Ureter (tissue), 1 donor: ENCODE measurements at places on chromosomes 2 and 18.

DNA sequence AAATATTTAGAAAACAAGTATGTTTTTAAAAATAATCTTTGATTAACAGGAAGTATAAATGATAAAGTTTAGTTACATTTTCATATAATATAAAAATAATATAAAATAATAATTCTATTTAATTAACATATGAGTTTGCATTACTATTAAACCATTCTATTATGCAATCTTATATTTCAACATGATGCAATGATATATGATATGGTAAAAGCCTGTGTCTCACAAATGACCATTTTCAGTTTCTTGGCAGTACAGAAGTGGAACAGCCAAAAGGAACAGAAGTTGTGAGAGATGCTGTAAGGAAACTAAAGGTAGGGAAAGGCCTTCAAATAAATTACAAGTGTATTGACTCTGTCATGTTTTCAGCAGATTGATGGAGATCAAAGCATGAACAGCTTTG is 230.8 kb downstream of the GULP1 start:
- no peak for DNase-seq

DNA sequence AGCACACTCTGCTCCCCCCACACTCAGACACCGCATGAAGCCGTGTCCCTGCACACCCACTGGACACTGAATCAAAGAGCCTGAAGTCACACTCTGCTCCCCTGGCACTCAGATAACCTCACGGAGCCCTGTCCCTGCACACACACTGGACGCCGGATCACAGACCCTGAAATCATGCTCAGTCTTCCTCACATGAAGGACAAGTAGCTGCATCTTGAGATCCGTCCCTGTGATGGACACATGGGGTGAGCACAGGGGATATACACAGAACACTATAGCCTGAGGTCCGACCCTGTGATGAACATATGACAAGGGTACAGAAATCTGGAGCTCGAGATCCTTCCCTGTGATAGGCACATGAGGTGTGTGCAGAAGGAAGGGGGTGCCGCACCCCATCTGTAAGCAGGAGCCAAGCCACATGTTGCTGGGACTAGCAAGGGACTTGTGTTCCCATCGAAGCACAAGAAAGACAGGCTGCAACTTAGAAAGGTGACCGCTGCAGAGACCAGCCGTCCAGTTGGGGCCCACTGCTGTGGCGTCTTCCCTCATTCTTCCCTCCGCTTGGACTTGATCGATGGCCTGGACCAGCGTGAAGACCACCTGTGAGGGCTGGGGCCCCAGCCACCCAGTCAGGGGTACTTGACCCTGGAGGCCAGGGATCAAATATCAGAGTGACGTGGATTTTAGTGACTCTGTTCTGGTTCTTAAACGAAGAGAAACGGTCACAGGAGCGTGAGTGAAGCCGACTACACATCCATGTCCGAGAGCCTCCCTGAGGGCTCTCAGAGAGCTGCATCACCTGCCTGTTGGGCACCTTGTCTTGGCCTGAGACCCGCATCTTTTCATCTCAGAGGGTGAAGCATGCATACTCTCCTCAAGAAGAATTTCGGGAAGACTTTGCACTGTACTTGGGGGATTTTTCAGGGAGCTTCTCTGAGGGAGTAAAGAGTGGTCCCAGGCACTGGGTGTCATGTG is 391.7 kb upstream of the SALL3 start:
- DNase-seq: no peak

DNA sequence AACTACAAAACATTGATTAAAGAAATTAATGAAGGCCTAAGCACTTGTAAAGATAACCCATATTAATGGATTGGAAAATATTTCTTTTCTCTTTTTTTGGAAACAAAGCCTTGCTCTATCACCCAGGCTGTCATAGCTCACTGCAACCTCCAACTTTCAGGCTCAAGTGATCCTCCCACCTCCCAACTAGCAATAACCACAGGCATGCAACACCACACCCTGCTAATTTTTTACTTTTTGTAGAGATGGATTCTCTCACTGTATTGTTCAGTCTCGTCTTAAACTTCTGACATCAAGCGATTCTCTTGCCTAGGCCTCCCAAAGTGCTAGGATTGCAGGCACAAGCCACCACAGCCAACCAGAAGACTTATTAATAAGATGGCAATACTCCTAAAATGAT is 73.4 kb upstream of the NDUFV2 start:
- no peak for DNase-seq

DNA sequence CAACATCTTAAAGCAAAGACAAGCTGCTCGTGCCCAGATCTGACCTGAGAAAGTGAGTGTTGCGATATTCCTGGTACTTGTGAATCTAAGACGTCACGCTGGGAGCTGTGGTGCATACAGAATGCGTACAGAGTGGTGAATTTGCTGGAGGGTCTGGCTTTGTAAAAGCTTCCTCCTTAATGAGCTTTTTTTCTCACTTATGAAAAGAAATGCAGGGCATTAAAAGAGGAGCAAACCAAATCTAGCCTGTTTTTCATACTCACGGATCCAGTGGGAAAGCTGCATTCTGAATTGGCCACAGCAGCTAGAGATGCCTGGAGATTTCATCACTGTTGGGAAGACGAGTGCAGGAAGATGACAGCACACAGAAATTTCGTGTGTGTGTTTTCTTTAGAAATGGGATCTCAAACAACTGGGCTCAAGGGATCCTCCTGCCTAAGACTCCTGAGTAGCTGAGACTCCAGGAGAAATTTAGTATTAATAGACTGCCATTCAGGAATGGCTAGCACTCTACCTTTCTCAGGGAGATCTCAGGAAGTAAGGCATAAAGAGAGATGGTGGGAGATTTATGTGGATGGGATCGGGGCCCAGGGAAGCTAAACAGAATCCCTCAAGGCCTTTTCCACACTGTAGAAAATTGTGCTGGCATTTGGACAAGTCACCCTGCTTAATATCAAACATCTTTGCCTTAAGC is 181.3 kb downstream of the ALPK2 start:
- no peak for DNase-seq

- DNase-seq: no peak
Observed at GRCh38 chr2:238260883-238261282, 21.0 kb upstream of the HES6 start.

GRCh38 chr18:43022874-43023273 is 92.6 kb downstream of the RIT2 start:
- DNase-seq: no peak

DNA sequence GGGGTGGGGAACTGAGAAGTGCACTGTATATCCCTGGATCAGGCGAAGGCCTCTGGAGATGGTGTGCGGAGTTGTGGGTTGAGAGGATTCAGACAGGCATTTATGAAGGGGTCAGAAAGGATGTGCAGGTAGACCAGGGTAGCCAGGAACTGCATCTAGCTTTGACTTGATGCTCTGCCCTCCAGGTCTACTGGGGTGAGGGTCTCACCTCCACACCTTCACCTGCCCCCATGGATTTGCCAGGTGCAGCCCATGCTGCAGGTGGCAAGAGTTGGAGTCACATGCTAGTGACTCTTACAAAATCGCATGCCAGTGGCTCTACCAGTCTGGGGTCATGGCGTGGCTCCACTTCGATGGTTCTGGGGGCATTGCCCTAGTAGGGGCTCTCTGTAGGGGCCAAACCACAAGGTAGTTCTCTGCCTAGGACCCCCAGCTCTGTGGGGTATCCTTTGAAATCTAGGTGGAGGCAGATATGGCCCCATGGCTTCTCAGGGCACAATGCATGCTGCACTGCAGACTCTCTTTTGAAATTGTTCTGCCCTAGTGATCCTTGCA is 18.9 kb upstream of the KCNF1 start:
- no peak for DNase-seq

DNA sequence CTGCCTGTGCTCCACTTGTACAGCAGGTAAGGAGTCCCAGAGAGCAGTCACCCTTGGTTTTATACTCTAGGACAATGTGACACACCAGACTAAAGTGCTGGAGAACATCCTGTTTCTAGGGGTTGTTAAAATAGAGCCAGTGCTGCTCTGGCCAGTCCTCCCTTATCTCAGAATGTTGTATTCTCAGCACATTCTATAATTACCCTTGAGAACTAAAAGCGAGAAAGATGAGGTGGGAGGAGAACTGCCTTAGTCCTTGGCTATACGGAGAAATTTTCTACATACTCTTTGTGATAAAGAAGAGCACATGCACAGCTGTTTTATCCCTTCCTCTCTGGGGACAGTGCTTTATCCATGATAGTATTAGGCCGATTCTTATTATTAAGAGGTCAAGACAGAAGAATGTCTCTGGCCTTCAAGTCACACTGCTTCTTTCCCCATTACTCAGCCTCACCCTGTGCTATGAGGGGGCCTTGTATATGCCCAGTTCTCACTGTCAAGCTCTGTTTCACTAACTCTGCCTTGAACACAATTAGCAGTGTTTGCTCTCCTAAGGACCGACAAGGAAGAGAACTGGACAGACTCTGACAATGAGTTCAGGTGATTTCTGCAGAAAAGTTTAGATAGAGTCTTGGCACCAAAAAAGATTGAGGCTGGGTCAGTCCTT is 385.8 kb downstream of the TRIB2 start:
- DNase-seq: no peak

GRCh38 chr18:8548186-8548585 is 61.1 kb upstream of the RAB12 start:
- DNase-seq: no peak

GRCh38 chr2:69911985-69912563 is 2.8 kb upstream of the MXD1 start:
- no peak for DNase-seq

DNA sequence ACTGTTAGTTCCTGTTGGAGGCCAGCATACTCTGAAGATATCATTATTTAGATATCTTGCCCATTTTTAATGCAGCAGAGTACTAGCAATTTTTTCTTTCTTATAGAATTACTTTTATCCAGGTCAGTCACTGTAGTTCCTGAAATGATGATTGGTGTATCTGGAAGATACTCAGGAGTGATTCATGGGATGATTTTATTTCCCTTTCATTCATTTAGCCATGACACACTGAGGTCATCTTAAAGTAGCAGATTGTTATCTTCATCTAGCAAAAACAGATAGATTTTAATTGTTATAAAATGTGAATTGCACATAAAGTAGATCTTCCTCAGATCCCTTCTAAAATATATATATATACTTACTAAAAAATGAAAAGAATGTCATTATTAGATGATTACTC is 109.1 kb downstream of the PIK3C3 start:
- DNase-seq: no peak

- no peak for DNase-seq
Observed at GRCh38 chr2:121898483-121898882, 143.0 kb downstream of the TSN start.

- no peak for DNase-seq
Observed at GRCh38 chr2:96864343-96865091, 5.4 kb downstream of the SEMA4C start.

DNA sequence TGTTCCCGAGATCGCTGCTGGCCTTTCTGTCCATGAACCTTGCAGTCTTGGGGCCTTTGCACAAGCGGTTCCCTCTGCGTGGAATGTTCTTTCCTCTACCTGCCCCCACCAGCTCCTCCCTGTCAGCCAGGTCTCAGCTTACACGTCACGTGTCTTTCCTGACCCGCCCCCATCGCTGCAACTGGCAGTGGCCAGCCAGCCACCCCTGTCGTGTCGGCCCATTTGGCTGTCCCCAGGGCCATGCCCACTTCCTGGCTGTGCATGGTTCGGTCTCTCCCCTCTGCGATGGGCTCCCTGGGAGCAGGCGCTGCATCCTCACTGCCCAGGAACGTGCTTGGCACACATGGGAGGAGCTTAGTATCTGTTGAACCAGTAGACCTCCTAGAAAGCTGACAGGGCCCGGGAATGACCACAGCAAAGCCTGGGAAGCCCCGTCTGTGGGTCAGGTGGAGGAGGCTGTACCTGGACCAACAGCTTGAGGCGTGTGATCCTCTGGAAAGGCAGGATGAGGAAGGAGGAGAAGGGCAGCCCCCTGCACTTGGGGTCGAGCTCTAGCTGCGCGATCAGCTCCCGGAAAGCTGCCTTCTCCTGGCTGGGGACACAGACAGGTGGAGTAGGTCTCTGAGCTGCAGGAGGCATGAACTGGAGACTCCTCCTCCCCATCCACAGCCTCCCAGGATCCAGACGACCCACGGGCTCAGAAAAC is 21.0 kb downstream of the SNORC start:
- DNase-seq: peak; percentile 77

GRCh38 chr18:777021-777420 is 35.0 kb downstream of the YES1 start:
- DNase-seq: no peak

GRCh38 chr2:95670686-95671085 is 78.9 kb downstream of the TRIM43 start:
- no peak for DNase-seq

DNA sequence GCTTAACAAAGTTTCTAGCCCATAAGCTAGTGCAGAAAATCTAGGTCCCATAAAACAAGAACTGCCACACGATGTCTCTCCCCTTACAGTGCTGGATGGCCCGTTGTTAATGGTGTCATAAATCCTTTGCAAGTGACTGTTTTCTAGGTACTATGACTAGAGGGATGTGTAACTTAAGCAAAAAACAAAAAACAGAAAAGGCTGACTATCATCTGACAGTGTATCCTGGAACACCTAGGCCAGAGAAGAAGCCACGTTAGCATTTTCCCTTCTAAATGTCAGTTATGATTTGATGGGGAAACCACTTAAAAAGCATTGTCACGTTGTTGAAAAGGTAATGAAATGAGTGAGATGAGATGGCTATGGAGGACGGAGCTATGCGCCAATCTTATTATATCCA is 2.4 kb downstream of the CASP8 start:
- DNase-seq: no peak

DNA sequence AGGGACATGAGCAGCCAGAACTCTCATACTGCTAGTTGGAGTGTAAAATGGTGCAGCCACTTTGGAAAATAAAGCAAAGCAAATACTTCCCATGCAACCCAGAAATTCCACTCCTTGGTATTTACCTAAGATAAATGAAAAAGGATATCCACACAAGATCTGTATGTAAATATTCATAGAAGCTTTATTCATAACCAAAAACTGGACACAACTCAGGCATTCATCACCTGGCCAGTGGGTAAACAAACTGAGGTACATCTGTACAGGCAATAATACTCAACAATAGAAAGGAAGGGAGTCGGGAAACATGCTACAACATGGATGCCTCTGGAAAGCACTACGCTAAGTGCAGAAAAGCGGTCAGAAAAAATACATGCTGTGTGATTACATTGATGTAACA is 2.5 kb upstream of the LOXHD1 start:
- DNase-seq: no peak

DNA sequence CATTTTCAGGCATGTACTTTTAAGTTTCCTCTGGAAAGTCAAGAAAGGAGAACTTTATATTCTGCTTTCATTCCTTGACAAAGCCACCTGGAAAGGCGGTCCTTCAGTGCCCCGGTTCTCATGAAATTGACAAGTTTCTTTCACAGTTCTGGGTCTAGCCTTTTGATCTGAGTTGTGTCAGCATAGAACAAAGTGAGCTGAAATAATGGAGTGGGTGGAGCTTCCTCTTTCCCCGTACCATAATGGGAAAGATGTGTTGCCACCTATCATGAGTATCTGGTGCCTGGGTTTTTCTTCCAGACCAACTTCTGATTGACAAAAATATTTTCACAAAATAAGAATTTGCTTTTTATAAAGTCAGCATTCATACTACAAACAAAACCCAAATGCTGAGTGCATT is 49.3 kb downstream of the PTRHD1 start:
- DNase-seq: no peak

- no peak for DNase-seq
Observed at GRCh38 chr2:207847807-207848544, 78.3 kb upstream of the FZD5 start.

GRCh38 chr2:211487733-211488132 is 931.3 kb downstream of the CPS1 start:
- no peak for DNase-seq

- no peak for DNase-seq
Observed at GRCh38 chr18:39969803-39970494, 1985.1 kb upstream of the PIK3C3 start.
